ENCODE measurements at places on chromosomes 7 and 10.

- peak; percentile 25 for DNase-seq
Observed at GRCh38 chr7:112997831-112998230, 88.8 kb downstream of the GPR85 start.

DNA sequence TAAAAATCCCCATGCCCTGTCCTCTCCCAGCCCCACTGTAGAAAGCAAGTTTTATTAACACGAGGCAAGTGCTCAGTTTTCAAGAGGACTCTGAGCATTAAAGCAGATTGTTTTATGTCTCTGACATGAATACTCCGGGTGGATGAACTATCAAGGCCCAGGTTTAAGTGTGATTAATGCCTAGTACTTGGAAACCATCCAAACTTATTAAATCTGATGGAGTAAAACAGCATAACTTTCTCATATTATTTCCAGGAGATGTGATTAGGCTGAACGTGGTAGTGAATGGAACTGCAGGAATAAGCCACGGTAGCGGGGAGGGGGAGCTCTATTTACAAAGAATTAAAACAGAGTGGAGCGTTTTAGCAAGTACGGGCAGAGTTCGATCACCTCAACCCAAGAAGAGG is 144.2 kb upstream of the RNF32 start:
- no peak for DNase-seq

GRCh38 chr10:132910901-132911785 is 31.2 kb downstream of the CFAP46 start:
- DNase-seq, result peak; percentile 20

GRCh38 chr7:55473932-55474331 is 98.4 kb downstream of the VOPP1 start:
- no peak for DNase-seq

- DNase-seq, result no peak
Observed at GRCh38 chr10:2772816-2773631, 294.3 kb upstream of the PFKP start.

DNA sequence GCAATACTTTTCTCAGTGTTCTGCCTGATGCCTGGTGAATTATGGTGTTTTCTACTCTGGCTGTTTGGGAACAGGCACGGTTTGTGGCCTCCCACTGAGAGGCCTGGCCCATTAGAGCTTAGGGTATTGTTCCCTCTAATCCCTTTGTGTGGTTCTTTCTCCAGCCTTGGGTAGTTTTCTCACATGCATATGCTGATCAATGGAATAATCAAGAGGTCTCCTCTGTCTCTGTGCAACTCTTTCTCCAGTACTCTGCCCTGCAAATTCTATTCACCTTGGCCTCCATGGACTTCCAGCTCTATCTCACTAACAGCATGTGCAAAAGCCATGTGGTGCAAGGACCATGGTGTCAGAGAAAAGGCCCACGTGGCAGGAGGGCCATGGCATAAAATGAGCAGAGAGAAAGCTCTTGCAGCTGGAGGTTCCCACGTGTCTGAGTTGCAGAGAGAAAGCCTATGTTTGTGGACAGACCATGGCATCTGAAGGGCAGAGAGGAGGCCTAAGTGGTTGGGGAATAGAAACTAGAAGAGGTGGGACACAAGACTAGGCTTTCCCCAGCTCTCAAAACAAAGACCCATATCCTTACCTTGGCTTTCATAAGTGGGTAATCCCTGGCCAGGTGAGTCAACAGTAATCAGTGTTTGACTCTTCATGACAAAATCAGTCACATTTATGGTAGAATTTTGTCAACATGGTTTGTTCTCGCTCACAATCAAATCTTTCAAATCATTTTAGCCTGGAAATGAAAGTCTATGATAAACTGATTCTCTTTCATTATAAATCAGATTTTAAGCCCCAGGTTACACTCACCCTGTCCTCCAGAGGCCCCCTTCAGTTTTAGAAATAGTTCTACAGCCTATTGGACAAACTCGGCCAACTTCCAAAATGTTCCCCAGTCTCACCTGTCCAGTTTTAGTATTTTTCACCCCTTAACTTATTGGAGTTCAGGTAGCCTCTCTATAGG is 17.3 kb downstream of the OPALIN start:
- no peak for DNase-seq

- no peak for DNase-seq
Observed at GRCh38 chr10:60382946-60383681, 6.6 kb downstream of the ANK3 start.

DNA sequence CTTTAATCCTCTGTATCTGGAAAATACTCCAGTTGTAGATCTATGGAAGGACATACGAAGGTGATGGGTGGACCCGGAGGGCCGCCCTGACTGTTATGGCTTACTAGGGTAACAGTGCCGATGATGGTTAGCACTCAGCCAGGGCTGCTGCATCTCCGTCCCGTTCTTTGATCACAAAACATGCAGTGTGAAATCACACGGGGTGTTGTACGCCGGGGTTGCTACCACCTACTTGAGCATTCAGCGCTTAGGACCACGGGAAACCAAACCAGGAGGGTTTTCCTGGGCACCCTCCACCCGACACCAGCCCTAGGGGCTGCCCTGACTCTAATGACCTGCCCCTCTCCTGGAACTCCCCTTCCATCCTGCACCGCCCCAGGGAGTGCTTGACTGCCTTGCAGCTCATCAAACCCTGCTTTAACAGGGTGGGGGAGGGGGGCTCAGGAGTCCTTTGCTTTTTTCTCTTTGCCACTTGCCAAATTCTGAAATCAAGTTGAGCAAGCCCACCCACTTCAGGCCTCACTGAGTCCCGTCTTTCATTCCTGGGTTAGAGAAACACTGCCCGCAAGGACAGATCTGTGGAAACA is 20.4 kb downstream of the ZNF775 start:
- no peak for DNase-seq

GRCh38 chr7:150631084-150631826 is 930 bp downstream of the GIMAP6 start:
- peak; percentile 12 for DNase-seq

GRCh38 chr10:61835946-61836887 is 65.3 kb upstream of the ARID5B start:
- no peak for DNase-seq

DNA sequence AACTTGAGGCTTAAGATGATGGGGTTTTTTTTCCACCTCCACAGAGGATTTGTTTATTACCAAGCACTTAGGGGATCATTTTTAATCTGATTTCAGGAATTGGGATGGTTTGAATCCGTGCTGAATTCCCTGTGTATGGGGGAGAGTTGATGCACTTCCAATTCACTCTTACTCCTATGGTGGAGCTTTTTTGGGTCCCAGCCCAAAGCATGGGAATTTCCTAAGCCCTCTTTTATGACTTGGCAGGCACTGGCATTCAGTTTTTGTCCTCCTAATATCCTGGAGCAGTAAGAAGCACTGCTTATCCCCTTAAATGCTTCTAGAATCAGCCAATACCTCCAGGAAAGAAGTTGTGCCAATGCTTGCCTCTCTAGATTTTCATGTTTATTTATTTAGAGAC is 78.7 kb downstream of the HYCC1 start:
- no peak for DNase-seq

GRCh38 chr10:43653746-43654145 is 5.1 kb upstream of the ZNF32 start:
- DNase-seq, result peak; percentile 14

DNA sequence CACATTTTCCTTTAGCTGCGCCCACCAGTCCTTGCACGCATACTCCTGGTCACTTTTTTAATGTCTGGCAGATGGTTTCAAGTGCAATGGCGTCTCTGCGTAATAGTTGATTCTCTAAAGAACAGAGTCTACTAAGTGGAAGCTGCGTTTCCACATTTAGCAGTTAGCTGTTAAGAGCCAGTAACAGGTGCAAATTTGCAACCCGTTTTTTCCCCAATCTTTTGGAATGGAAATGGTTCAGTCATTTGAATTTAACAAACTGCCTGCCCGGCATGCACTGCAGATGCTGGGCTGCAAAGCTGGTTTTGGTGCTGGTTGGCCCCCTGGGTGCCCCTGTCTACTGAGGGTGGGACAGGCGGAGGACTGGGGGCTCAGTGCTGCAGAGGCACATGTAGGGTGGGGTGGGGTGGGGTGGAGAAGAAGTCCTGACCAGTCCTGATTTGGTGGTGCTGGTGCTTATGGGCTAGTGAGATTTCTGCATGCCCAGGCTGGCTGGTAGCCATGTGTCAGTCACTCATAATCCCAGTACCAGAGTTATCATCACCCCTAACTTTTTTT is 43.9 kb downstream of the CUX1 start:
- DNase-seq, result no peak

DNA sequence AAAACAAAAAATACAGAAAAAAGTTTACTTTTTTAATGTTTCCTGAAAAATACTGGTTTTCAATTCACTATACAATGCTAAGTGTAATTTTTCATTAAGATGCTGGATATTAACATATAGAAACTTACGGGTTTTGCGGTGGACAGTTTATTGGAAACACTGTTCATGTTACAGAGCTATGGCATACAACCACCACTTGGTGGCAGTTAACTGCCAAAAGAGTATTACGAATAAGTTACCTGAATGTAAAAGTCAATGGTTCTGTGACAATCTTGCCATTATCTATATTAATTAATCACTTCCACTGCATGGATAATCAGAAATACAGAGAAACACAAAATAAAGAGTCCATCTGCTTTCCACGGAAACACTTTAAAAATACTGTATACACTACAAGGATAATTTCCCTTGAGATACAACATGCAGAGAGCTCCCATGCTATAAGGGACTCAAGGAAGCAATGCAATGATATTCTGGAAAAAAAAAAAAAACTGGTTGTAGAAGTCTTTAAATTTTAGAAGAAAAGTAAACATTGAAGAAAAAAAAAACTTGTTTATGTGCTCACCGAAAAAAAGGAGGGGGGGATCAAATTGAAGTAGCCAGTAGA is 97.0 kb downstream of the TPK1 start:
- peak; percentile 52 for DNase-seq

DNA sequence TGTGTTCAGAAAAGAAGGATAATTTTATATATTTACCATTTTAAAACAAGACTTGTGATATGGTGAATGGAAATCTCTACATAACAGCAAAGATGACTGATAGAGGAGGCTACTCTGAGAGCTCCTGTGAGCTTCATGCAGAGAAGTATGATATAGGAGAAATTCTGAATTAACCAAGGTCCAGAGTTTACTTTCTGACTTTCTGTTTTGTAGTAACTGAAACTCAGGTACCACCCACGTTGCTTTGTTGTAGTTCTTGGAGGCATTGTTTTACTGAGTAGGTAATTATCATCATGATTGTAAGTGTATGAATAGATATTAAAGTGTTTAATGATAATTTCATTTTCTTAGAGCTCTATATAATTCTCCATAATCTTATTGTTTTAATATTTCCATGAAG is 18.0 kb upstream of the SFR1 start:
- no peak for DNase-seq

DNA sequence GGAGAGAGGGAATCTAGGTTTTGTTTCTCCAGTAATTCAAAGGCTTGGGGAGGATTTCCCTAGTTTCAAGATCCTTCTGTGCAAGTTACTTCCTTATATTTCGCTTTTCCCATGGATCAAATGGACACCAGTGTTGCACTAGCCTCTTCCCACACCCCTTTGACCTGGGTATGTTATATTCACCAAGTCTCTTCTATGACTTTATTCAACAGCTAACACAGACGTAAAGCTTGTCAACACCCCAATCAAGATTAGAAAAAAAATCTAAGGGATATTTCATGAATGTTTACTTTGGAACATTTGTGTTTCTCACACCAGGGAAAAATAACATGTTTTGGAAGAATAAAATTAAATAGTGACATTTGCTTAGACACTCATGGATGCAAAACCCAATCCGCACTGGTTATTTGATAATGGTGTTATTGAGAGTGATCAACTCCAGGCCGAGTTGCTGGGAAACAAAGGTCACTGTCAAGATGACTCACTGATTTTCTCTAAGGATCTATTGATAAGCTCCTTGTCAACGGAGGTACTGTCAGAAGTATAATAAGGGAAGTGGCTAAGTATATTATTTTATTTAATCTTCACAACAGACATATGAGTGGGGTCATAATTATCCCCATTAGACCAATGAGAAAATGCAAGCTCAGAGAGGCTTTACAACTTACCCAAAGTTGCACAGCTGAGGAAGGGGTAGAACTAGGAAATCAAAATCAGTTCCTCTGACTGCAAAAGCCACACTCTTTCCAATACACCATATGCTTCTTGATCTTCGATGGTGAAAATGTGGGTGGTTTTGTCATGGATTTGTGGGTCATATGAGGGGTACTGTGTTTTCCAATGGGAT is 52.2 kb downstream of the CREB3L2 start:
- no peak for DNase-seq

GRCh38 chr7:90411510-90411909 is 8.2 kb downstream of the CLDN12 start:
- no peak for DNase-seq

GRCh38 chr7:137996386-137996851 is 5.5 kb downstream of the CREB3L2 start:
- peak; percentile 83 for DNase-seq

DNA sequence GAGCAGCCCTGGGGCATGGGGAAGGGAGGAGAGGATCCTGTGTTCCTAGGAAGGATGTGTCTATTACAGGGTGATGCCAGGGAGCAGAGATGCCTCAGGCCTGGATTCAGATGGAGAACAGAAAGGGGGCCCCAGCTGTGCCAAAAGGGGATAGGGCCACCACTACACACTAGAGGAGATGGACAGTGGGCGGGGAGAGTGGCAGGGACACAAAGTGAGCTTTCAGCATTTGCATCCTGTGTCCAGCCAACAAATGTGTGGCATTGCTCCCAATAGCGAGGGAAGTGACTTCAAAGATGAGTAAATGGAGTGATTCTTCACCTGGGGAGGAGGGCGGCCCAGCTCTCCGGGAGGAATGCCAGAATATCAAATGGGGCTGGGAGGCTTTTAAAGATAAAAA is 64.9 kb upstream of the WAPL start:
- DNase-seq, result no peak

- no peak for DNase-seq
Observed at GRCh38 chr10:129771024-129771423, 193.1 kb downstream of the EBF3 start.

DNA sequence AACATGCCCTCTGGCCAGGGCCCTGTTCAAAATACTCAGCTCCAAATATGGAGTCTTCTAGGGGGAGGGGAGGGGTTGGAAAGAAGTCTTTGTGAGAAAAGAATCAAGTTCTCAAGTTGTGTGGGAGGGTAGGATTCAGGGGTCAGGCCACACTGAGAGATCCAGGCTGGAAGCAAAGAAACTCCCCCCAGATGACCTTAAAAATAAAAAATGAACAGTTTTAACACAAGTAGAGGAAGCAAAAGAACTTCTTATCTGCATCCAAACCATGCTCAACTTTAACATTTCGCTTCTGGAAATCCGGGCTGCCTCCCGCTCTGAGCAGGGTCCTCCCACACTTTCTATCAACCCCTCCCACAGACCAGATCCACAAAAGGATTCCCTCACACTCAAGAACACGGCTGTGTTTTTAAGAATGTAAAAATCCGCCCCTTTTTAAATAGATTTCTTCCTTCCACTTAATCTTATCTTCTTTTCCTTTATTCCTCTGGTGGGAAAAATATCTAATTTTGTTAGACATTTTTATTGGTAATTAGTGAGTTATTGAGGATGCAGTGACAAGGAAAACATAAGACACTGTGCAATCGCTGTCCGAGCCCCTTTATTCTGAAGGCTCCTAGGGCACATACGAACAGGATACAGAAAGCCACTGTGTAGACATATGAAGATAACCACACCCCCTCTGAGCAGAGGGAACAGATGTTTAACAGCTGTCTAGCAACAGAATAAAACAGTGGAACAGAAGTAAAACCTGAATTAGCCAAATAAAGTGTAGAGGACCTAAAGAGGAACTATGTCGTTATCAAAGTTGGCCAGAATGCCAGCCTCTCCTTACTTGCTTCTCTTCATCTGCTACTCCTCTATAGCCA is 43.8 kb downstream of the CYTH3 start:
- DNase-seq, result peak; percentile 89

GRCh38 chr7:1418505-1419309 is 40.6 kb downstream of the MICALL2 start:
- peak; percentile 79 for DNase-seq

Measured in NB4 (cell line).